ENCODE measurements at places on chromosomes 12 and 14.

DNA sequence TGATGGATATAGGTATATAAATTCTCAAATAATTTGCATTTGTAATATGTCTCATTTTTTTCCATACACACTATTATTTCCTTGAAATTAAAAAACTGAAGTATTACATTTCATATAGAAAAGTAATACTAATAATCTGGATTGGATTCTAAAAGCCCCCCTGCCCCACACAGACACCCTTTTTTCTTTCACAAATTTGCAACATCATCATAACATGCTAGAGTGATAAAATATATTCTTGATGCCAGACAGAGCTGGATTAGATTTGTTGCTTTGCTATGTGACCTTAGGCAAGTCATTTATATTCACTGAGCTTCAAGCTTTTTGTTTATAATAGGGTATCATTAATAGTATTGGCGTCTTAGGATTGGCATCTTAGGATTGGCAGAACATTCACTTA is 6.7 kb upstream of the PKP2 start:
- no peak for DNase-seq

- peak; percentile 69 for DNase-seq
These were observed 16.7 kb downstream of the KMT2D start for GRCh38 chr12:49043856-49044258.

- DNase-seq: no peak
These were observed 71.6 kb downstream of the BBS10 start for GRCh38 chr12:76276499-76277151.

GRCh38 chr12:58420503-58420902 is 479.1 kb downstream of the ATP23 start:
- no peak for DNase-seq

All from stimulated activated CD8-positive, alpha-beta memory T cell treated with anti-CD3 and anti-CD28 coated beads, Interleukin-4, amount 100 ng/mL, for 1 hour (primary cell).